Lower lobe of right lung (tissue), 2 donors: ENCODE measurements at places on chromosomes 7 and 10. TPM values are rescaled to one million over a fixed set of nuclear protein-coding genes. Genes with fewer than 3 reads are reported as not detected.

DNA sequence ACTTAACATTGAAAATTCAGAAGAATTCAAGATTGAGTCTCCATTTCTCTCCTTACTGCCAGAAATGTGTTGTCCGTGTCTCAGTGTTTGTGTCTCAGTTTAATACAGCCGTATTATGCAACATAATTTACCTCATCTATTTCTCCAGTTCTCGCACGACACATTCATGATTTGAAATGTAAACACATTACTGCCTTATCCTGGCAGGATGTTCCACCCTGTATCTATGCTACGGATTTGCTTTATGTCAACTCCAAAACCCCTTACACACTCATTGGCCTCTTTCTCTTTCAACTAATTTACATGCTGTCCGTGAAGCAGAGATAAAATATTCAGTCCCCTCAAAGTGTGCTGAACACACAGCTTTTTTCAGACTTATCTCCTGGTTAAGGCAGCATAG is 653.7 kb upstream of the SEMA3D start:
- H3K27ac ChIP-seq: no peak overlapping the region
- no peaks in the 10 kb centered on the region for H3K27me3 ChIP-seq
- no peaks in the 10 kb centered on the region for H3K4me1 ChIP-seq
- H3K4me3 ChIP-seq: no peak overlapping the region

DNA sequence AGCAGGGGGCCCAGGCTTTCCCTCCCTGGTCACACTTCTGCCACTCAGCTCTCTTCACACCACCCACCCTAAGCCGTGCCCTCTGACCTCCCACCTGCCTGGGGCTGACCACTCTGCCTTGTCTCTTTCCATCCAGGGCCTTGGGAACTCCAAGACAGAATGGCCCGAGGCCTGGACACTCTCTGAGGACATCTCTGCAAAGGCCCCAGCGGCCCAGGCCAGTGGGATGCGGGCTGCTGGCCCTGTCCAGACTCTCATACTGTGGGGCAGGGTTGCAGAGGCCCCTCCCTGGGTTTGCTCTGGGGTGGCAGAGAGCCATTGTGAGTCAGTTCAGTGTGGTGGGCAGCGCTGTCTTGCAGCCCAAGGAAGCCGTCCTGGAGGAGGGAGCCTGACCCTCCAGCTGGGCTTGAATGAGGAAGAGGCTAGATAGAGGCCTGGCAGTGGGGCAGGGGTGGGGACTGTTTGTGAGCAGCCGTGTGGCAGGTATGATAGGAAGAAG is 39.9 kb upstream of the RABGEF1 start:
- H3K27ac ChIP-seq: no peak overlapping the region
- H3K4me1 ChIP-seq: no peaks in the 10 kb centered on the region
- H3K27me3 ChIP-seq: no peaks in the 10 kb centered on the region

DNA sequence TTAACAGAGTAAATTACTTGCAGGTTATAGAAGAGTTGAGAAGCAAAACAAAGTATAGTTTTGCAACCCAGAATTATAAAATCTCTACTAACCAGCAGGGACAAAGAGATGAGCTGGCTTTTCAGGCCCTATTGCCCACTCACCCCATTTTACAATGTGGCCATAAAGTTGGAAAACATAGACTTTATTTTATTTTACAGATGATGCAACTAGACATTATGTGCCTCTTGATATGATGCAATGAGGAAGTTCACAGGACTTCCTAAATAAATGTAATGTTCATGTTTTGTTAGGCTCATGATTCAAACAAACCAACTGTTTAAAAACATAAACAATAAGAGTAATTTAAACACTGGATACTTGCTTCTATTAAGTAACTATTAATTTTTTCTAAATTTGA is 141.1 kb upstream of the WNT16 start:
- H3K36me3 ChIP-seq: no peaks in the 10 kb centered on the region
- H3K4me3 ChIP-seq: no peak overlapping the region
- no peak for DNase-seq
- H3K27me3 ChIP-seq: no peaks in the 10 kb centered on the region
- no peaks in the 10 kb centered on the region for H3K4me1 ChIP-seq

- H3K4me3 ChIP-seq: no peak overlapping the region
- H3K4me1 ChIP-seq: peaks cover 18% of the 10 kb centered on the region
- no peaks in the 10 kb centered on the region for H3K27me3 ChIP-seq
- no peak overlapping the region for H3K27ac ChIP-seq
- no peaks in the 10 kb centered on the region for H3K36me3 ChIP-seq
These were observed 6.0 kb upstream of the ZNRF2 start for GRCh38 chr7:30278376-30278775.

GRCh38 chr10:5628451-5629302 is 37.7 kb downstream of the ASB13 start:
- H3K36me3 ChIP-seq: no peaks in the 10 kb centered on the region
- DNase-seq: no peak
- peaks cover 16% of the 10 kb centered on the region for H3K4me1 ChIP-seq
- H3K27ac ChIP-seq: peak overlapping the region; percentile 36

DNA sequence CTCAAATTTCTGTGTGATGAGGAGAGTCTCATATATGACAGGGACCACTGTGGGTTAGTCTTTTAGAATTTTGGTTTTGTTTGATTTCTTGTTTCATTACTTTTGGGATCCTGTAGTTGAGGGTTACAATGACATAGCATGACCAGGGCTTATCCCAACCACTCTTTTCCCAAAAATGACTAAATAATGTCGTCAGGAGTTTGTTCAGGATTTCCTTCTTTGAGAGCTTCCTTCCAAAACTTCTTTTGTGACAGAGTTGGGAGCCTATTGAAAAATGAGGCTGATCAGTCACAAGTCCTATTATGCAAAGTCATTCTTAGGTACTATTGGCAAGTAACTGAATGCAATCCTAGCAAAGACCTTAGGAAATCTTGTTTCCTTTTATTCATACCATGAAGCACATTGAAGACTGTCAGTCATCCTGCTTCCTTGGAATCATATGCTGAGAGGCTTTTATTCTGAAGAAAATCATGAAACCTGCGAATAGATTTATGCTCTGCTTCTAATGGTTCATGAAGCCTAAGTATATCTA is 498.3 kb downstream of the LRMDA start:
- H3K4me1 ChIP-seq: no peaks in the 10 kb centered on the region
- no peak for DNase-seq
- H3K27me3 ChIP-seq: no peaks in the 10 kb centered on the region

Gene CHST15
- 36.5 TPM for total RNA-seq

Gene NUTM2E
- total RNA-seq: not detected

- peaks cover 39% of the 10 kb centered on the region for H3K36me3 ChIP-seq
- H3K27me3 ChIP-seq: no peaks in the 10 kb centered on the region
- H3K4me1 ChIP-seq: peaks cover 7% of the 10 kb centered on the region
- DNase-seq: no peak
- no peak overlapping the region for H3K4me3 ChIP-seq
- no peak overlapping the region for H3K27ac ChIP-seq
These were observed 41.8 kb downstream of the SPDYE5 start for GRCh38 chr7:75533926-75534325.

Gene TMEM270
- total RNA-seq: not detected

Gene BLNK
- total RNA-seq: 11.2 TPM

Gene GBX1
- total RNA-seq: not detected

- no peaks in the 10 kb centered on the region for H3K27me3 ChIP-seq
- peaks cover 23% of the 10 kb centered on the region for H3K4me1 ChIP-seq
- peaks cover 38% of the 10 kb centered on the region for H3K36me3 ChIP-seq
These were observed 1.1 kb upstream of the SFXN4 start for GRCh38 chr10:119166564-119166963.

- H3K27ac ChIP-seq: no peak overlapping the region
- no peak for DNase-seq
- H3K27me3 ChIP-seq: peaks cover 4% of the 10 kb centered on the region
These were observed 8.9 kb upstream of the RBP3 start for GRCh38 chr10:47339186-47339735.

GRCh38 chr7:98249106-98249505 is 2.9 kb downstream of the TECPR1 start:
- peak overlapping the region; percentile 89 for H3K27ac ChIP-seq
- H3K4me1 ChIP-seq: peaks cover 69% of the 10 kb centered on the region
- H3K27me3 ChIP-seq: no peaks in the 10 kb centered on the region
- H3K36me3 ChIP-seq: peaks cover 5% of the 10 kb centered on the region

GRCh38 chr10:6036861-6037321 is 25.3 kb downstream of the IL2RA start:
- no peak for DNase-seq
- H3K4me1 ChIP-seq: peaks cover 24% of the 10 kb centered on the region
- H3K27me3 ChIP-seq: no peaks in the 10 kb centered on the region

- no peaks in the 10 kb centered on the region for H3K36me3 ChIP-seq
- H3K27me3 ChIP-seq: no peaks in the 10 kb centered on the region
- no peaks in the 10 kb centered on the region for H3K4me1 ChIP-seq
- DNase-seq: no peak
- H3K4me3 ChIP-seq: no peak overlapping the region
- H3K27ac ChIP-seq: no peak overlapping the region
These were observed 72.6 kb upstream of the SEPHS1 start for GRCh38 chr10:13420532-13421307.

- H3K27ac ChIP-seq: no peak overlapping the region
- no peaks in the 10 kb centered on the region for H3K27me3 ChIP-seq
- DNase-seq: no peak
These were observed 44.5 kb upstream of the AGR3 start for GRCh38 chr7:16926283-16926682.

DNA sequence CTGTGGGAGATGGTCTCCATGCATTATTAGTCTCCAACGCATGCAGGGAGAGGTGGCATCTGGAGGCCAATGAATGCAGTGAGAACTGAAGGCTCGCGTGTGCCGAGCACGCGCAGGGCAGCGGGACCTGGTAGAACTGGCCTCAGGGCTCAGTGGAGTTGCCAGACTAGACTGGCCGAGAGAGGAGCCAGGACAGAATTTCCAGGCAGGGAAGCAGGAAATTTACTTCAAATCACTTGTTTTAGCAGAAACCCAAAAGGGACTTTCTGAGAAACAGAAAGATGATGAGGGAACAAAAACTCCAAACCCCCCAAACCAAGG is 311.0 kb upstream of the IMMP2L start:
- H3K27me3 ChIP-seq: no peaks in the 10 kb centered on the region
- peaks cover 23% of the 10 kb centered on the region for H3K4me1 ChIP-seq
- H3K4me3 ChIP-seq: no peak overlapping the region
- H3K27ac ChIP-seq: peak overlapping the region; percentile 20
- H3K36me3 ChIP-seq: peaks cover 43% of the 10 kb centered on the region

DNA sequence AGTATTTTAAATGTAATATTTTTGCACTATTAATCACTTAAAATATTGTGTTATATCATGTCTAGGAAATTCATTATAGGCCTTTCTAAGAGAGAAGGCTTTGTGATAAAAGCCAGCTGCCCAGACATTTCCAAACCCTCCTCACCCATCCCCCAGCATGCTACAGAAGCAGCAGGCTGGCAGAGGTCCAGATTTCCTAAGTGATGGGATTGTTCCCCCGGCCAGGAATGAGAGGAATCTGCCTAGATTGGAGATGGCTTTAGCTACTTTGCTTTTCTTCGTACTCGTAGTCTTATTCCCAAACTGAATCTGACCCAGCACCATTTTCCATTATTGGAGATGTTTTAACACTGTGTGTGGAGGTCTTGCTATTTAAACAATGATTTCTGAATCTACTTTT is 29.4 kb downstream of the CDK14 start:
- no peaks in the 10 kb centered on the region for H3K27me3 ChIP-seq
- H3K4me1 ChIP-seq: peaks cover 60% of the 10 kb centered on the region
- H3K4me3 ChIP-seq: peak overlapping the region; percentile 23

Gene AGMO
- total RNA-seq: not detected

DNA sequence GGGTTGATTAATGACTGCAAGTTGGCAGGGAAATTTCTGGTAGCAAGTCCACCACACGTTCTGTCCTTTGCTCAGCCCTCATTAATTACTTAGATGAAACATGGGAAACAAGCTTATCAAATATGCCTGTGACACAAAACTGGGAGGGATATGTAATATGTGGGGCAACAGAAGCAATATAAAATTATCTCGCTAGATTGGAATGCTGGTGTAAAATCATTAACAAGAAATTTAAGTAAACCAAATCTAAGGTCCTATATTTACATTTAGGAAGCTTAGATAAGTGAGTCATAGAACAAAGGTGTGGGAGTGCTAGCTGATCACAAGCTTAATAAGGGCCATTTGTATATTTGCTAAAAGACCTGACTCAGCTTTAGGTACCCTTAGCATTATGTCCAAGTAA is 23.5 kb downstream of the TRPV5 start:
- no peak overlapping the region for H3K4me3 ChIP-seq
- DNase-seq: no peak
- no peaks in the 10 kb centered on the region for H3K4me1 ChIP-seq
- H3K27ac ChIP-seq: no peak overlapping the region
- H3K27me3 ChIP-seq: peaks cover 5% of the 10 kb centered on the region

- H3K4me3 ChIP-seq: no peak overlapping the region
- DNase-seq: no peak
- H3K4me1 ChIP-seq: peaks cover 3% of the 10 kb centered on the region
These were observed 349.4 kb downstream of the GATA3 start for GRCh38 chr10:8403711-8404371.

Gene GSTO2
- total RNA-seq: 7.8 TPM
